ENCODE measurements at places on chromosomes 7 and 10.

DNA sequence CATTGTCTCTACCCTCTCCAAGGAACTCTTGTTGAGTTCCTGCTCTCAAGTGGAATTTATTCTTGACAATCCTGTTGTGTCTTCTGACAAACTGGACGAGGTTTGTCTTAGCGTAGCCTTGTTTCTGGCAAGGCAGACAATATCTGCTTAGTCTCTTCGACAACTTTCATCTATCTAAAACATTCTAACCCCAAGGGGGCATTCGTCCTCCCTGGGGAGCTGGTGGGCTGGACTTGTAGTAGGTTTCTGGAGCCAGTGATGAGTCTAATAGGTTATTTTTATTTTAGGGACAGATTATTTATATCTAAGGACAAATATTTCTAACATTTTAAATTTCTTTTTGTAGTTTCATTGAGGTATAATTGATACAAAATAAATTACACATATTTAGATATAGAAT lies 7.3 kb upstream of the C10orf120 start:
- DNase-seq = no peak

DNA sequence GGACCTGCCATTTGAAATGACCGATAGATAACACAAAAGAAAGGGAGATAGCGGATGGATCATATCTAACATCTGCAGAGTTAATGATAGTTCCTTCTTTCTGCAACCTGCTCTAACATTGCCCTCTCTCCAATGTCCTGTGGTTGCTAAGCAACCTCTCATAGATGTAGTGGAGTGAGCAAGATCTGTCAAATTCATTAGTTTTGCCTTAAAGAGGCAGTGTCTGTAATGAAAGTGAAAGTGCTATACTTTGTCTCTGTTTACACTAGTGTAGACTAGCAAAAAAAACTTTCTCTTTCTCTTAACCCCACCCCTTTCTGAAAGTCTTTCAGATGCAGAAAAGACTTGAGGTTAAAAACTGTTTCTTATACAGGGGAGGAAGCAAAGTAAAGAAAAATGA lies 1196.9 kb downstream of the SORCS3 start:
- no peak for DNase-seq

DNA sequence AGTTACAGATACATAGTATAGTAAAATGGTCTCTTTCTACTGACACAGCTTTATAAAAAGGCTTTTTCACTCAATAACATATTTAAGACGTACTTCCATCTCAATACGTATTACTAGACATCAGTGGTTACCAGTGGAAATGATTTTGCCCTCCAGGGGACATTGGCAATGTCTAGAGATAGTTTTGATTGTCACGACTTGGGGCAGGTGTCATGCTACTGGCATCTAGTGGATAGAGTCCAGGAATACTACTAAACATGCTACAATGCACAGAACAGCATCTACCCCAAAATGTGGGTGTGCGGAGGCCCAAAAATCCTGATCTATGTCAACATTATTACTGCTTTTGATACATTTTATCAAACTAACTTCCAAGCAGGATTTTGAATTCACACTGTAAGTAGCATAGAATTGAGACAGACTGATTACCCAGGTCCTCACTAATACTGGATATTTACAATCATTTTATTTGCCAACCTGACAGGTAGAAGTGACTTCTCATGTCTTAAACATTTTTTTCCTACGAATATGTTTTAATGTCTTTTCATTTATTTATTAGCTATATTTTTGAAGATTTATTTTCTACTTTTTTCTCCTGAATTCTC lies 53.8 kb downstream of the HGF start:
- DNase-seq = no peak

GRCh38 chr10:23980094-23980493 lies 228.8 kb upstream of the KIAA1217 start:
- DNase-seq = no peak

GRCh38 chr7:111647881-111648280 lies 85.6 kb upstream of the IMMP2L start:
- no peak for DNase-seq

GRCh38 chr7:96273716-96274115 lies 48.2 kb downstream of the SLC25A13 start:
- no peak for DNase-seq
